Activated naive CD8-positive, alpha-beta T cell treated with anti-CD3 and anti-CD28 coated beads, Interleukin-2, amount 50 U/mL, for 24 hours (primary cell): ENCODE measurements at places on chromosomes 2 and 18.

DNA sequence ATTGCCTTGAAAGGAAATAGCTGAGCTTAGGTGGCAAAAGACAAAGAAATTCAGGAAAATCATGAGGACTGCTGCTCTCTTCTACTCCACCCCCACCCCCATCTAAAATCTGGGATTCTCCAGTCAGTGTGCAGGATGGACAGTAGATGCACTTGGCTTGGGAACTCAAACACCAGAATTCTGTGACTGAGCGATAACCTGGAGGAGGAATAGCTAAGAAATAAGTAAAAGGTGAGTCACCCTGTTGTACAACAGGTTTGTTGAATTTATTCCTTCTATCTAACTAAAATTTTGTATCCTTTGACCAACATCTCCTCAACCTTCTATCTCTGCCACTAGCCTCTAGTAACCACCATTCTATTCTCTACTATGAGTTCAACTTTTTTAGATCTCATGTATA is 1029.9 kb upstream of the ACVR2A start:
- no peak for DNase-seq

- no peak for DNase-seq
Measured at GRCh38 chr2:241673189-241673663, 13.4 kb downstream of the DTYMK start.

- no peak for DNase-seq
Measured at GRCh38 chr2:239670463-239671120, 269.8 kb upstream of the HDAC4 start.

GRCh38 chr18:79334496-79335233 is 61.1 kb upstream of the NFATC1 start:
- DNase-seq = no peak

- DNase-seq = no peak
Measured at GRCh38 chr2:163737190-163737439, 1.3 kb upstream of the FIGN start.

DNA sequence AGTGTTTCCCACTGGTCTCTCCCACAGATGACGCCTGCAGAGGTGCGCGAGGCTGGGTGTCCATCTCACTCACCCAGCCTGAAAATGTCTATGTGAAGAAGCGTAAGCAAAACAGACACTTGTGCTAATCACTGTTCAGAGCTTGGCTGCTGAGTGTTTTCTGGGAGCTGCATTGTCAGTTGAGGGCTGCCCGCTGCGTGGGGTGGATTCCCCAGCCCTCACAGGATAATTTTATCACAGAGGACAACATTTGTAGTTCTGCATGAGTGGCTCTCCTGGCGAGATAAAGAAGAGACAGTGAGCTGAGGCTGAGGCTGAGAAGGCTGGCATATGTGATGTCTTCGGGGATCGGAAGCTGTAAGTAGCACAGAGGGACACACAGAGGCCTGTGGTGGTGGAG is 16.2 kb upstream of the CAPN13 start:
- DNase-seq = no peak

- no peak for DNase-seq
Measured at GRCh38 chr2:62475172-62476011, 30.6 kb downstream of the TMEM17 start.

- no peak for DNase-seq
Measured at GRCh38 chr2:207282916-207283315, 117.2 kb upstream of the KLF7 start.

DNA sequence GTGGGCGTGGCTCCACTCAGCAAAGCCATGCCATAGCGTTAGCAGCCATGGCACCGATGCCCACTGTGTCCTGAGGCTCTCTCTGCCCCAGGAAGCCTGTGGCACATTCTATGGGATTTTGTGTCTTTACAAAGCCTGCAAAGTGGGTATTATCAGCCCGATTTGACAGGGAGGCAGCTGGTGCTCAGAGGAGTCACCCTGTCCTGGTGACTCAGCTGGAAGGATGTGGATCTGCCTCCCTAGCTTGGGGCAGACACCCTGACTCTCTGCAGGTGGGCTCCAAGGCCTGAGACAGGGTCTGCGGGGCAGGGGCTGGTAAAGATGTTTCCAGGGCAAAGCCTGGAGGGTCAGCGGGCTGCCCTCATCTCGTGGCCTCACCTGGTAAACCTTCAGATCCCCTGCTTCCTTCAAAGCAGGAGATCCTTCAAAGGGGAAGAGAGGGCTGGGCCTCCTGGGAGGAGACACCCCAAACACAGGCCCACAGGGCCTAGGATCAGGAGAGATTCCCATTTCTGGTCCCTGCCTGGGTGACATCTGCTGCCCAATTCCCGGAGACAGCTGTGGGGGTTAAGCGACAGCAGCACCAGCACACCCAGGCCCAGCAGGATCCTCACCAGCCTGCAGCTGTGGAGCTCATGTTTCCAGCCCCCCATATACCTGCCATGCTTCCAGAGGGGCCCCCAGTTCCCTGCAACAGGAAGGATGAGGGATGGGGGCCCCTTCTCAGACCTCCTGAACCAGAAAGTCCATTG is 3.0 kb upstream of the ASB1 start:
- no peak for DNase-seq

DNA sequence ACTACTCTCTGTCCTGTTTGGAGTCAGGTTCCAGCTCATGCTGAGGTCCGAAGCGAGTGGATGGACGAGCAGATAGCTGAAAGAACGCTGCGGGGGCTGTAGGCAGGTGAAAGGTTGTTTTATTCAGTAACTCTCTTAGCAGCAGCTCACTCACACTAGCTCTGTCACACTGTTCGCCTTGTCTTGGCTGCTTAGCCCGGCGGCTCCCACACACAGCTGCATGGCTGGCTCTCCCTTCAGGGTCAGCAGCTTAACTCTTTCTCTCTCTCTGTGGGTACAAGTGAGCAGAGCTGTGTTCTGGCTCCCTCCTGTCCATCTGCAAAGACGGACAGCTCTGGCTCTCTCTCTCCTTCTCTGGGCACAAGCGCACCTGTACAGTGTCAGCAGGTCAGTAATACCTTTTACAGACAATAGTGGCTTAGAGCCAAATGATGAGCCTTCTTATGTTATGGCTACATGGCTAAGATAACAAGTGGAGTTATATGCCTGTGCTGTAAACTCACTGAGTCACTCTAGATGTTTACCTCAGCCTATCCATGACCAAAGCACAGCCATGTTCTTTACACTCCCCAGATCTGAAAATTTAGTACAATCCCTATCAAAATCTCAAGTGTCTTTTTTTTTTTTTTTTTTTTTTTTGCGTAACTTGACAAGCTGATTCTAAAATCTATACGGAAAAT is 149.3 kb downstream of the GALNT1 start:
- DNase-seq = no peak

GRCh38 chr2:69559442-69560146 is 83.9 kb downstream of the AAK1 start:
- no peak for DNase-seq

DNA sequence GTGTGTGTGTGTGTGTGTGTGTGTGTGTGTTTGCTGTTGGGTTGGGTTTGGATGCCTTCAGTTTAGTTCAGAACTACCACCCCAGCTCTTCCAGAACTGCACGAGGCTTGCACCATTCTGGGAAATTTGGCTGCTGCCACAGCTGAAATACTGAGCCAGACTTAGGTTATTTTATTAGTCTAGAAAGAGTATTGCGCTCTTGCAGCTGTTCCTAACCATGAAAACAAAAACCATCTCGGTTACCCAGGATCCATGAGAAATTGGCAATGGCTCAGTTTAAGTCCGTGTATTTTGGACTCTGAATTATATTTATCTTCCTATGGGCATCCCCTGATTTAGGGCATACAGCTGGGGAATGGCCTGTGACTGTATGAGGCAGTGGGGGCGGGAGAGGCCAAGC is 83.2 kb downstream of the TANC1 start:
- no peak for DNase-seq

- no peak for DNase-seq
Measured at GRCh38 chr2:26274058-26274613, 29.4 kb downstream of the HADHB start.

DNA sequence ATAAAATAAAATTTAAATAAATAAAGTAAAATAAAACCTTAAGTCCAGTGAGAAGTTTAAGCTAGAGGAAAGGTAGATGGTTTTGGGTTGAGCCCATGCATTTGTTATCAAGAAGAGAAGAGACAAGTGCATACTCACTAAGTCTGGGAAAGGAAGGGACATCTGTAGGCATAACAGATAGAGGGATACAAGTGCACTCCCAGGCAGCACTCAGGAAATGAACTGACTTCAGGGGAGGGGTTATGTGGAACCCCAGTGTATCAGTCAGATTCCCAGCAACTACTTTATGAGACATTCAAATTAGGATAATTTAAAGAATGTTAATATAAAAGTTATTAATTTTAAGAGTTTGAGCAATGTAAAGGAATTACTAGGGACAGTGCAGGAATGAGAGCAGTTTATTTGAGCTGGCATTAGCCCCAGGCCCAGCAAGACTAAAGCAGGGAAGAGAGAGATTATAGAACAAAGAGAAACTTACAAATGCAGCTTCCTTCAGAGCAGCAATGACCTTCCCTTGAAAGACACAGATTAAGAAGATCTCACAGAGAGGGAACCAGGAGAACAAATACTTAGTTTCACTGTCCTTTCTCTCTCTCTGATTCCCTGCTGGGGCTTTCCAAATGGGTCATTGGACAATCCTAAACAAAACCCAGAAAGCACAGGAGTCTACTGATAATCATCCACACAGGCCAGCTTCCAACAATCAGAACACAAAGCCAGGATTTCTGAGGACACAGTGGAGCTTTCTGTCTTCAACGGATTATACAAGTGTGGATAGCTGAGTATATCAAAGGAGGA is 109.7 kb downstream of the ERBB4 start:
- DNase-seq = no peak

GRCh38 chr2:76332871-76333270 is 622.2 kb upstream of the GCFC2 start:
- no peak for DNase-seq

GRCh38 chr2:100321866-100322820 is at the start of gene LONRF2:
Gene LONRF2, minus strand, starts transcription at chr2:100322501. Its CDS starts 408 bp downstream, at chr2:100322093.
- peak; percentile 8 for DNase-seq

GRCh38 chr2:174442546-174443510 is 44.0 kb downstream of the GPR155 start:
- no peak for DNase-seq
